ENCODE measurements at places on chromosomes 2 and 18. TPM values are rescaled to one million over a fixed set of nuclear protein-coding genes. Genes with fewer than 3 reads are reported as not detected.

LIPG gene
- 6.1 TPM for total RNA-seq

RGPD4 gene
- total RNA-seq, result not detected

NTSR2 gene
- not detected for total RNA-seq

MERTK gene
- 21.6 TPM for total RNA-seq

ACADL gene
- total RNA-seq, result not detected

HOXD1 gene
- total RNA-seq, result 6.7 TPM

REG3G gene
- total RNA-seq, result not detected

SULT1C4 gene
- 94.6 TPM for total RNA-seq

VPS4B gene
- 50.0 TPM for total RNA-seq

FNDC4 gene
- total RNA-seq, result 10.9 TPM

FOXI3 gene
- total RNA-seq, result not detected

NYAP2 gene
- not detected for total RNA-seq

CCL20 gene
- total RNA-seq, result 0.60 TPM

ETAA1 gene
- total RNA-seq, result 11.5 TPM

NT5DC4 gene
- total RNA-seq, result not detected

NPAS2 gene
- total RNA-seq, result 11.7 TPM

PCARE gene
- not detected for total RNA-seq

VIT gene
- 0.22 TPM for total RNA-seq

SMAD2 gene
- total RNA-seq, result 17.7 TPM

MBP gene
- 6.9 TPM for total RNA-seq

ALPP gene
- not detected for total RNA-seq

CNTNAP5 gene
- not detected for total RNA-seq

SPDYA gene
- total RNA-seq, result 0.20 TPM

CHRNA1 gene
- 0.40 TPM for total RNA-seq

SCYGR8 gene
- not detected for total RNA-seq

DUSP19 gene
- 1.5 TPM for total RNA-seq

VIL1 gene
- not detected for total RNA-seq

DLGAP1 gene
- total RNA-seq, result not detected

MREG gene
- total RNA-seq, result 0.40 TPM

SCN1A gene
- not detected for total RNA-seq

REG1B gene
- total RNA-seq, result not detected

ATP5MC3 gene
- total RNA-seq, result 53.4 TPM

RAX gene
- total RNA-seq, result not detected

ACSL3 gene
- total RNA-seq, result 82.8 TPM

Data from lung microvascular endothelial cell (primary cell).